ENCODE measurements at places on chromosomes 7 and 10. TPM values are rescaled to one million over a fixed set of nuclear protein-coding genes. Genes with fewer than 3 reads are reported as not detected.

Gene FZD1
- 25.7 TPM for total RNA-seq

Gene HGF
- total RNA-seq: 26.5 TPM

Gene NPFFR1
- total RNA-seq: 1.1 TPM

Gene UTF1
- total RNA-seq: not detected

Gene ICA1
- total RNA-seq: 27.0 TPM

Gene SPDYE18
- not detected for total RNA-seq

Gene IDI2
- not detected for total RNA-seq

Gene CLRN3
- not detected for total RNA-seq

Gene C10orf143
- 3.4 TPM for total RNA-seq

- no peaks in the 10 kb centered on the region for H3K4me1 ChIP-seq
- H3K36me3 ChIP-seq: no peaks in the 10 kb centered on the region
- H3K27ac ChIP-seq: peak overlapping the region; percentile 52
- H3K27me3 ChIP-seq: no peaks in the 10 kb centered on the region
Observed at GRCh38 chr10:59991661-59992060, 85.3 kb upstream of the CCDC6 start.

DNA sequence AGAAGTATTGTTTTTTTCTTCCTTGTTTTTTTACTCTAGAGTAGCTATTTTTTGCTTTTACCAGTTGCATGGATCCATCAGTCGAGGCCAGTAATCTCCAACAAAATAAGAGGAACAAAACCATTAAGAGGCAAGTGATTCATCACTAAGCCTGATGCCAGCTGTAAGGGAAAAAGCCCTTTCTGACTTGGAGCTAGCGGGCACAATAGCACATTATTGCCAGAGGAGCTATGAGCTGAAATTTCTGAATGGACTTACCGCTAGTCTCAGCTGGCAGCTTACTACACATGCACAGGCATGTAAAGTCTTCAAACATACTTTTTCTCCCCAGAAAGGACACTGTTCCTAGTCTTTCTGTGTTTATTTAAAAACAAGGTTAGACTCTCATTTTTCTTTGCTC lies 41.6 kb upstream of the PTPRZ1 start:
- H3K4me1 ChIP-seq: no peaks in the 10 kb centered on the region
- no peaks in the 10 kb centered on the region for H3K27me3 ChIP-seq
- H3K36me3 ChIP-seq: no peaks in the 10 kb centered on the region
- no peak overlapping the region for H3K4me3 ChIP-seq

DNA sequence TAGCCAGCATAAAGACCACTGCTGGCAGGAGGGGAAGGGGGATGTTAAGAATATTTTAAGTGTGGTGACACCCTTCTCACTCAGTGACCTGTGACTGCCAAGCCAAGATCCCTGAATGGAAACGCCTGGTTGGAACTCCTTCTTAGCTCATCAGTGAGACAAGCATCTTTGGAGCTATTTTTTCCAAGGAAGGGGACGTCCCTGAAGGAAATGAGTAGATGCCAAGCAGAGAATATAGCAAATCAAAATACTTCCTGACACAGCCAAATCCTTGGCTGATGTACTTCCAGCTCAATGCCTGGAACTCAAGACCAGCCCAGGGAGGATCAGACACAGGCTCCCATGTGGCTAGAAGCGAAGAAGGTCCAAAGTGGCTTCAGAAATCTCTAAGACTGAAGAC lies 82.2 kb downstream of the SORBS1 start:
- H3K27ac ChIP-seq: peak overlapping the region; percentile 56
- H3K36me3 ChIP-seq: no peaks in the 10 kb centered on the region
- H3K4me3 ChIP-seq: no peak overlapping the region

- no peak overlapping the region for H3K4me3 ChIP-seq
- no peak for DNase-seq
- H3K36me3 ChIP-seq: no peaks in the 10 kb centered on the region
- H3K4me1 ChIP-seq: no peaks in the 10 kb centered on the region
Observed at GRCh38 chr10:47147186-47147585, 152.8 kb upstream of the GDF10 start.

GRCh38 chr7:137965942-137966640 lies 35.8 kb downstream of the CREB3L2 start:
- H3K27ac ChIP-seq: no peak overlapping the region
- no peak overlapping the region for H3K4me3 ChIP-seq
- DNase-seq: no peak
- no peaks in the 10 kb centered on the region for H3K36me3 ChIP-seq
- peaks cover 32% of the 10 kb centered on the region for H3K4me1 ChIP-seq

DNA sequence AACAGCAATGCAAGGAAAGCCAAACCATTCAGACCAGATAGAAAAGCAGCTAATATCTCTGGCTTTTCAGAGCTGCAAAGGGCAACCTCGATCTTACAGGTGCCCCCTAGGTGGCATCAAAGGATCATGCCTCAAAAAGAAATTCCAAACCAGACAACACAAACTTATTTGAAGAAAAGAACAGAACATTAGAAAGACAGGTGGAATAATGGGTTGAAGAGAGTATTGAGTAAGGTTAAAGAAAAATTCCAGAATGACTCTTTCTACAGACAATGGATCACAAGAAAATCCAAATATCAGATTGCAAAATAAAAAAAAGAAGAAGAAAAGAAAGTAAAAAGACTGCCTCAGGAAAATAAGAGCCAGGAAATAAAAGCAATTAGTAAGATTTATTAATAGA lies 213.7 kb downstream of the ELMO1 start:
- no peak overlapping the region for H3K27ac ChIP-seq
- no peak overlapping the region for H3K4me3 ChIP-seq
- peaks cover 5% of the 10 kb centered on the region for H3K4me1 ChIP-seq
- no peaks in the 10 kb centered on the region for H3K36me3 ChIP-seq
- DNase-seq: no peak

- H3K4me3 ChIP-seq: no peak overlapping the region
- H3K27me3 ChIP-seq: no peaks in the 10 kb centered on the region
Observed at GRCh38 chr7:83534488-83534887, 114.5 kb downstream of the SEMA3E start.

- H3K27me3 ChIP-seq: no peaks in the 10 kb centered on the region
- H3K36me3 ChIP-seq: peaks cover 29% of the 10 kb centered on the region
- H3K4me3 ChIP-seq: no peak overlapping the region
- DNase-seq: no peak
- H3K27ac ChIP-seq: no peak overlapping the region
Observed at GRCh38 chr10:119680050-119680449, 28.9 kb downstream of the BAG3 start.

- H3K27me3 ChIP-seq: no peaks in the 10 kb centered on the region
- no peak overlapping the region for H3K27ac ChIP-seq
- DNase-seq: no peak
- H3K4me3 ChIP-seq: no peak overlapping the region
Observed at GRCh38 chr7:37425498-37425897, 23.2 kb downstream of the ELMO1 start.

DNA sequence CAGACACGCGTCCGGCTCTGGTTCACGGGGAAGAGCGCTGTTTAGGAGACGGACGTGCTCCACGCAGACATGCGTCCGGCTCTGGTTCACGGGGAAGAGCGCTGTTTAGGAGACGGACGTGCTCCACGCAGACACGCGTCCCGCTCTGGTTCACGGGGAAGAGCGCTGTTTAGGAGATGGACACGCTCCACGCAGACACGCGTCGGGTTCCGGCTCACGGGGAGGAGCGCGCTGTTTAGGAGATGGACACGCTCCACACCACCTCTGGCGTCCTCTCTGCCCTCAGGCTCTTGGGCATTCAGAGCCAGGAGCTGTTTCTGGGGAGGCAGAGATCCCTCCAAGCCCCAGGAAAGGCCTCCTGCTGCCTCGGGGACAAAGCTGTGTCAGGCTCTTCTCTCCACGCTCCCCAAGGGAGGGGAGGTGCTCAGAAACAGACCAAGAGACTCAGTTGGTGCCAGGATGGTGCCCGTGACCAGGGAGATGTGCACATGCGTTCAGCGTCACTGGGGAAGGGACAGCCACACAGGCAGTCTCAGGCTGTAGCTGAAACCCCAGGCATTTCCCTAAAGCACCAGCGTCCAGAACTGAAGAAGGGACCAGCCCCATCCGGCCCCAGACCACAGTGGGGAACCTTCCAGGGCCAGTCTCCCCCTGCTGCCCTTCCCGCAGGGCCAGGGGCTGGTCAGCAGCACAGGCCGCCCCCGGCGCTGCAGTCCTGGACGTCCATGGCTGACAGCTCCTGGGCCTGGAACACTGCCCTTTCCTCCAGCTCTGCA lies 175.6 kb downstream of the ELFN1 start:
- H3K4me3 ChIP-seq: no peak overlapping the region
- H3K27me3 ChIP-seq: no peaks in the 10 kb centered on the region
- H3K27ac ChIP-seq: no peak overlapping the region
- peak; percentile 55 for DNase-seq
- H3K4me1 ChIP-seq: no peaks in the 10 kb centered on the region

DNA sequence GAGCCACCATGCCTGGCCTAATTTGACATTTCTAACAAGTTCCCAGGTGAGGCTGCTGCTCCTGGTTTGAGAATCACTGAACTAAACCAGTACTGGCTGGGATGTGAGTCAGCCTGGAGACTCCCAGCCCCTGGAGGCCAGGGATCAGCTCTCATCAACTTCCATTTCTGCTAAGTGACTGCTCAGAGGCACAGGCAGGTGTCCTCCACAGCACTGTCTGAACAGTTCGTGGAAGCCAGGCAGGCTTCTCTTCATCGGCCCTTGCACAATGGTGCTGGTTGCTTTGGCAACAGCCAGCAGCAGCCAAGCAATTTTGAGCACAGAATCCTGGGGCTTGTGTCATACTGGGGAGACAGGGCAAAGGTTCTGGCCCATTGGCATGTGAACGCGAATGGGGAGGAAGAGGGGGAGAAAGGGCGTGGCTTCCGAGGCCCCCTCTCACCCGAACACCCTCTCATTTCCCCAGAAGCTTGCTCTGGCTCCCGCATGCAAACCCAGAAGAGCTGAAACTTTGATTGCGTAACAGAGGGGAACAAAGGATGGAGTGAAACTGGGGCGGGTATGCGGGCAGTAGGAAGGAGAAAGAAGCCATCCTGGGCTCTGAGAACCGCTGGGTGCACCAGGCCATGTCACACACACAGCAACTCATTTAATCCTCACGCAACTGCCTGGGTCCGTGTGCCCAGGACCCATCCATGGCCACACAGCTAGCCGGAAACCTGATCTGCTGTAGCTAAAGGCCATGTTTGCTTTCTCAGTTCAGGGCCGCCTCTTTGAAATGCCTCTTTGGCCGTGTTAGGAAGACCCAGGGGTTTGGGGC lies 9.0 kb upstream of the POR start:
- no peaks in the 10 kb centered on the region for H3K27me3 ChIP-seq
- no peaks in the 10 kb centered on the region for H3K36me3 ChIP-seq
- H3K4me1 ChIP-seq: peaks cover 5% of the 10 kb centered on the region
- peak; percentile 88 for DNase-seq

DNA sequence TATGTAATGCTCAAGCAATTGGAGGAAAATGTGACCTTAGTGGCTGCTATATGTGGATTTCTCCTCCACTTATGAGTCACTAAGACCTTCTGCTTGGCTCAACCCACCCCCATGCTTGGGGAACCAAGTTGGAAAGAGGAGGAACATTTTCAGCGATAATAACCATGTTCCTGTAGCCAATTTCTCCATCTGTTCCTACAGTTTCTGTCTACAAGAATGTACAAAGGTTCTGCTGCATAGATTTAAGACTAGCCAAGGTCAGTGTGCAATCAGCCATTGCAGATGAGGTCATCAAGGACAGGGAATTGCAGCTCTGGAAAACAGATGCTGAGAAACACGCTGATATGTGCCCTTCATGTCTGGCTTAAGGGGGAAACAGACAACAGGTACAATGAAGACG lies 5.6 kb upstream of the NRCAM start:
- no peak overlapping the region for H3K27ac ChIP-seq
- no peak overlapping the region for H3K4me3 ChIP-seq
- DNase-seq: no peak
- peaks cover 28% of the 10 kb centered on the region for H3K27me3 ChIP-seq
- H3K4me1 ChIP-seq: no peaks in the 10 kb centered on the region
- H3K36me3 ChIP-seq: no peaks in the 10 kb centered on the region

GRCh38 chr10:131290781-131291180 lies 20.7 kb downstream of the TCERG1L start:
- DNase-seq: no peak
- no peaks in the 10 kb centered on the region for H3K36me3 ChIP-seq
- no peaks in the 10 kb centered on the region for H3K4me1 ChIP-seq

- no peak for DNase-seq
- H3K36me3 ChIP-seq: no peaks in the 10 kb centered on the region
- no peak overlapping the region for H3K4me3 ChIP-seq
- no peaks in the 10 kb centered on the region for H3K4me1 ChIP-seq
- H3K27me3 ChIP-seq: no peaks in the 10 kb centered on the region
Observed at GRCh38 chr7:27944643-27945042, 204.7 kb downstream of the TAX1BP1 start.

DNA sequence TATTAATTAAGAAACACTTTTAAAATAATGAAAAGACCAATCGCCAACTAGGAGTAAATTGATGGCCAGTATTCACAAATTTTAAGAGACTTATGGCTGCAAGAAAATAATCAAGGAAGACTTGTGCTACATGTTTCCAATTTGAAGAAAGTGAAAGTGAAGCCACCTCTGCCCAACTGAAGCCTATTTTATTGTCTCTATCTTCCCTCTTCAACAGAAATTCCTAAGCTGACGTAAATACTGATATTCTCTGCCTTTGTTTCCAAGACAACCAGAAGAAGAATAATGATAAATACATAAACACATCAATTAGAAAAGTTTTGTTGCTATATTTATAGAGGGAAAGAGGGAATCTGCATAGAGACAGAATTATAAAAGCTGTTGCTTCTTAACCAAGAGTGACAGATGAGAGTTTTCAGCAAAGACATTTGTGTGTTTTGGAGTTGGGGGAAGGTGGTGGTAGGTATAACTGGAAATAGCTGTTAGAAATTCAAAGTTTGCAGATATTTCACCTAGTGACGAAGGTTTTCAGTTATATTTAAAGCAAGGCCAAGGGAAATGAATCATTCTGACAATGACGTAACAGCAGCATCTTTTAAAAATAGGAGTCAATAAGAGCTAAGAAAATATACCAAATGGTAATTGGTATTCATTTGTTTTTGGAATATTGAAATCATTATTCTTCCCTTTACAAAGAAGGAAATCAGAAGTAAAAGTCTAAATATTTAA lies 576.6 kb upstream of the SORCS1 start:
- no peak overlapping the region for H3K27ac ChIP-seq
- no peaks in the 10 kb centered on the region for H3K4me1 ChIP-seq
- H3K27me3 ChIP-seq: no peaks in the 10 kb centered on the region
- H3K4me3 ChIP-seq: no peak overlapping the region
- no peaks in the 10 kb centered on the region for H3K36me3 ChIP-seq
- DNase-seq: no peak

DNA sequence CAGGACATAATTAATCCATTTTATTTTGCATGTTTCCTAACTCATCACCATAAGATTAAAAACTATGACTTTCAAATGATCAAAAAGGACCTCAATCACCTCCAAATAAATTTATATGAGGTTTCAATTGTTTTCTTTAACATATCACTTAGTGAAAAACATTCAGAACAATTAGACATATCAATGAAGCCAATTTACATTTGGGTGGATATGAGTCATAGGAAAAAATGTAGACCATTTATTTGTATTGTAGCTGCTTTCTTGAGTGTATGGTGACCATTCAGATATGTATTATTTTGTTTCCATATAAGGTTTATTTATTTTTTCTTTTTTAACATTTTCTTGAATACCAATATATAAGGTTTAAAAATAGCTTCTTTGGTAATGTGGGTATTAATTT lies 13.3 kb upstream of the EXOC6 start:
- peaks cover 5% of the 10 kb centered on the region for H3K4me1 ChIP-seq
- H3K27me3 ChIP-seq: no peaks in the 10 kb centered on the region
- H3K27ac ChIP-seq: no peak overlapping the region
- DNase-seq: no peak
- no peaks in the 10 kb centered on the region for H3K36me3 ChIP-seq
